Breast epithelium (tissue), 4 donors: ENCODE measurements at places on chromosomes 3 and 15.

GRCh38 chr3:195384952-195385351, 57.9 kb downstream of the ACAP2 start:
- DNase-seq: no peak

DNA sequence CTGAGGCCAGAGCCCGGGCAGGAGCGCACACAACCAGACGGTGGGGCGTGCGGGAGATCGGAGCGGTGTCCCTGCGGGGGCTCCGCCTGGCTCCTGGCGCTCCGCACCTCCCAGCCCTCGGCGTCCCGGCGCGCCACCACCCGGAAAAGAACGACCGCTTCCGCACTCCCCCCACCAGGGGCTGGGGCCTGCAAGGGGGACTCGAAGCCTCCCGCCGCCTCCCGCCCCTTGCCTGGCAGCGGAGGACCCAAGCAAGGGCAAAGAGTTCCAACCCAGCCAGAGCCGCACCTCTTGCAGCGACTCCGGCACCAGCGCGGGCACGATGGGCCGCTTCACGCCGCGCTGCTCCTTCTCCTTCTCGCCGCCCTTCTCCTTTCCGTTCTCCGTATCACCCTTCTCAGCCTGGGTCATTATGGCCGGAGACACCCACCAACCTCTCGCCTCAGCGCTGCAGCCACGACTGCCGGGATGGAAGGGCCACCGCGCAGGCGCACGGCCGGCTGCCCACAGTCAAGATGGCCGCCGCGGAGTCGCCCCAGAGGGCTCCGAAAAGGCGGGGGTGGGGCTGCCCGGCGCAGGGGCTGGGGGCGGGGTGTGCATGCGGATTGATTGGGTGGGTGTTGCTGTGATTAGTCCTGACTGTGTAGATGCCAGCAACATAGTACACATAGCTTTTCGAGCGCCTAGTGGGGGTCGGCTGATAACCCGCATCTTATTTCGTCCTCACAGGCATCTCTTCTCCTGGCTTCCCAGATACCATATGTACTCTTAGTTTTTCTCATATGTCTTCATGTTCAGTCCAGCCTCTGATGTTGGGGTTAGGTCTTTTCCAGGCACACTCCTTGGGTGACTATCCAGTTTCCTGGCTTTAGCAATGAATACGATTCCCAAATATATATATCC, at the start of gene ACTR8:
ACTR8 (minus strand) TSS at position 462 of the 903 bp plus-strand sequence; CDS start at position 411, 51 bp downstream.
- DNase-seq: peak; percentile 72

DNA sequence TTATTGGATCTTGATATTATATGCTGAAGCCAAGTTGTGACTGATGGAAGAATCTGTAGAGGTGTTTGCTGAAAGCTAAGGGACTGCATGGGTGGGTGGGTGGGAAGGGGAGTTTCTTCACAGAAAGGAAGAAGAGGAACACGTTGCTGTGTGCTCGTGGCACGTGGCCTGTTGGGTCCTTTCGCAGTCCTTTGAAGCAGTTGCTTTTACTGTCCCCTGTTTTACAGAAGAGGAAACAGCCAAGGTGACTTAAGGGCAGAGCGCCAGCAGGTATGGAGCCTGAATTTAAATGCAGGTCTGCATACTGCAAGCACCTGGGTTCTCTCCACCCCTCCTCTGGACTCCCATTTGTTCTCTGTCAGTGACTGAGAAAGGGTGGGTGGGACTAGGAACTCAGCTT, 59.4 kb upstream of the PRR23C start:
- DNase-seq: no peak

- DNase-seq: no peak
These were observed 245.3 kb downstream of the BBX start for GRCh38 chr3:107767897-107768605.

GRCh38 chr3:153060346-153060745, 101.7 kb upstream of the RAP2B start:
- no peak for DNase-seq

DNA sequence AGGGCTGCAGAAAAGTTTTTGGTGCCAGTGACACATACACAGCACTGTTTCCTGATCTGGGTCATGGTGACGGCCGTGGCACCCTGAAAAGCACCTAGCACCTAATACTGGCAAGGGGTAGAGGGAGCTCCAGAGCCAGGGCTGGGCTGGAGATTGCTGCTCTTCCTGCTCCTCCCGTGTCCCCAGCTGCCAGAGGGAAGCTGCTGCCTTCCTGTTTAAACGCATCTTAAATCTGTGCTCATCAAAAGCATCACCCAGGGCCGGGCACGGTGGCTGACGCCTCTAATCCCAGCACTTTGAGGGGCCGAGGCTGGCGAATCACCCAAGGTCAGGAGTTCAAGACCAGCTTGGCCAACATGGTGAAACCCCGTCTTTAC, 156.7 kb upstream of the MEF2A start:
- no peak for DNase-seq

DNA sequence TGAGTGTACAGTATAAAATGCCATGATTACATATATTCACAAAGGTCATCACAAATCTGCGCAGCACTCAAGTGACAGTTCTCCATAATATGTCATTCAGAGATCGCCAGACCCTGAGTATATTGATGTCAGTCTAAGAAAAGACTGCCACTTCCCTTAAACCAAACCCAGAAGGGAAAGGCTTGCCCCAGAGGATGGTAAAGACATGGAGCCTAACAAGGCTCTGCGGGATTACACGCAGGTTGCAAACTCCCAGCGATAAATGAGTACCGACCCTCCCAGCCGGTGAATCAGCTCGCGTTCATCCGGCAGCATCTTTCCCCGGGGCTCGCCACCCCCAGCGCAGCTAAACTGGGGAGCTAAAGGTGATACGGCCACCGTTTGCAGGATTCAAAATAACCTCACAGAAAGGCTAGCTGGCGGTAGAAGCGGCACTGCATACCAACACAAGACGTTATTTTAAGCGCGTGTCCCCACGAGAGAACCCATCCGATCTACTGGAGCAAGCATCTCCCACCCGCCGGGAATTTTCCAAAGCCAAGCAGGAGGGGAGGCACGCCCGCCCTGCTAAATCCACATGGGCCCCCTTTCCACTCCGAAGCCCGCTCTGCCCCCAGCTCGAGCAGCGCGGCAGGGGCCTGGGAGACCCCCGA, 643 bp downstream of the MYO5A start:
- no peak for DNase-seq

GRCh38 chr3:33128706-33129105, 14.9 kb downstream of the CRTAP start:
- no peak for DNase-seq

DNA sequence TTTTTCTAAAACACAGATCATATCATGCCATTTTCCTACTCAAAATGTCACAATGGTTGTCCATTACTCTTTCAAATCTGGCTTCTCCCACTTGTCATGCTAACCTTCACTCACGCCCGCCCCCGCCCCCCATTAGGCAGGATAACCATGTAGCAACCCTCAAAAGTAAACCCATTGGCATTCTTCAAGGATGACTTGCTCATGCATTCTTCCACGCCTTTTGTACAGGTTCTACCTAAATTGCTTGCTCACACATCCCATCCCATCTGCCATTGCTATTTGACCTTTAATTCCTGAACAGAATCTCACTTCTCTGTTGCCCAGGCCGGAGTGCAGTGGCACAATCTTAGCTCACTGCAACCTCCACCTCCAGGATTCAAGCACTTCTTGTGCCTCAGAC, 389.3 kb downstream of the MCTP2 start:
- DNase-seq: no peak
